Omental fat pad (tissue), 4 donors: ENCODE measurements at places on chromosomes 1 and 21.

- DNase-seq = no peak
Measured at GRCh38 chr1:9726905-9727595, 75.5 kb downstream of the PIK3CD start.

DNA sequence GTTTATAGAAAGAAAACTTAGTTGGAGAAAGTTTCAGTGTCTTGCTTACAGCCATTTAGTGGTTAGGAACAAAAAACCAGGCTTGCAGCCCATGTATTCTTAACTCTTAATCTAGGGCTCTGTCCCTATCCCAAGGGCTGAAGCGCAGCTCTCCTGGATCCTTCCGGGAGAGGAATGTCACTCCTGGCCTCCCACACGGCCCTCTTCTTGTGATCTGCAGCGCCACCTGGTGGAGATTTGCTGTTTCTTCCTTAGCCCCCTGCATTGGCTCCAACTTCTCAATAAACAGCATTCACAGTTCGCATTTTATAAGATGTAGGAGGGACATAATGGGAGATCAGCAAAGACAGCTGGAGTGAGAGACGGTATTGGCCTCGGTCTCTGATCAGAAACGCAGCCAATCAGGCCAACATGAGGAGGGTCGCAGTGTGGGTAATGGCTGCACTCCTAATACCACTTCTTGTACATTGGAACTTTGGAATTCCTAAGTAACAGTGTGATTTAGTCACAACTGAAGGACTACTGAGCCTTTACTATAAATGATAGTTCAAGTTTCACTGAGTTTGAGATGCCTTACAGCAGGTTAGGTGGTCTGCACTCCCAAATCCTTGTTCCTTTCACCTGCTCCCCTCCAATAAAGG, 283.4 kb downstream of the ASTN1 start:
- DNase-seq = peak; percentile 59

GRCh38 chr1:38815903-38816627, 43.5 kb downstream of the RRAGC start:
- DNase-seq = no peak

DNA sequence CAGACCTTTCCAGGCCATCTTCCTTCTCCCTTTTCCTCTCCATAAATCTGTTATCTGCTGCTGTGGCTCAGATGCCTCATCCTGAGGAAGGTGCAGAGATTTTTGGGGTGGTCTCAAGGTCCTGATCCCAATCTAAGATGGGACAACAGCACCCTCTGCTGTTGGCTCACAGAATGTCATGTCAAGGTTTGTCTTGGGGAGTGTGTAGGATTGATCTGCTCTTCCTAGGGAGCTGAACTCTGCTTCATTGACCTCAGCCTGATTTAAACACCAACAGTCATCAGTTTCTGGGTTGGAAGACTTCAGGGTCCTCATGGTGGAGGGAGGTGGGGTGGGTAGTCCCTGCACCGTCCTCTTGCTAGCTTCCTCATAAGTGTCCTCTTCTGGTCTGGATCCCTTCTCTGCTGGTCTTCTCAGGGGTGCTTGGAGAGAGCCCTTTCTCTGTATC, 62.8 kb upstream of the LAX1 start:
- peak; percentile 64 for DNase-seq

- no peak for DNase-seq
Measured at GRCh38 chr1:230700132-230700531, 13.8 kb downstream of the AGT start.

- no peak for DNase-seq
Measured at GRCh38 chr1:162144853-162145252, 75.4 kb downstream of the NOS1AP start.

DNA sequence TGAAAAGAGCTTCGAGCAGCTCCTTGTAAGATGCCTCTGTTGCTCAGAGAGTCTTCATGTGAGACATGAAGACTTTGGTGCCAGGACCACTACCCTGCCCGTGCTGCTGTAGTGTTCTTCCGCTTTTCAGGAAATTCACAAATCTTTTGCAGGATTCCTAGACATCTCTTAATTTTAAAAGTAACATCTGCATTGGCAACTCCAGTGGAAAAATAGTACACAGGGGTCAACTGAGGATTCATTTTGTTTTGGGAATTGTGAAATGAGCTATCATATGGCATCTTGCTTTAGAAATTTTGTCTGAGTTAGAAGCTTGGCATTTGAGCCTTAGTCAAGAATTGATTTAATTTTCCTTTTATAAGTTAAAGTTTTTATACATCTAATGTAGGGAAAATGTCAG, 7.2 kb downstream of the PRDM2 start:
- DNase-seq = no peak
